ENCODE measurements at places on chromosomes 6 and 20.
A peak's percentile ranks its signal among the peaks of the same experiment; 100 is the strongest.

DNA sequence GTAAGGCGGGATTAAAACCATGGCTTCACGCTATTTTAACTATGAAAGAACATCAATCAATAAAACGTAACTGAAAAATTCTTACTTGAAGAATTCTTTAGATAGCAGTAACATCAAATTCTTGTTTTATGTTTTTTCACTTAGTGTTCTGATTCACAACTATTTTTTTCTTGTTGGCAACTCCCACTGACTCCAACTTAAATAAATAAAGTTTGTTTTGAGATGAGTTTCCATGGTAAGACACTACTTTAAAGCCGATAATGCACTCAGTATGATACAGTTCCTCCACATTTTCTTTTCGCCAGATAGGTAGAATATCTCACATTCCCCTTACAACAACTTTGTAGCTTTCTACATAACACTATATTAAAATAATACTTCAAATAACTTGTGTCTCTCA lies 33.1 kb upstream of the CNKSR3 start:
- DNase-seq, result peak; percentile 17

DNA sequence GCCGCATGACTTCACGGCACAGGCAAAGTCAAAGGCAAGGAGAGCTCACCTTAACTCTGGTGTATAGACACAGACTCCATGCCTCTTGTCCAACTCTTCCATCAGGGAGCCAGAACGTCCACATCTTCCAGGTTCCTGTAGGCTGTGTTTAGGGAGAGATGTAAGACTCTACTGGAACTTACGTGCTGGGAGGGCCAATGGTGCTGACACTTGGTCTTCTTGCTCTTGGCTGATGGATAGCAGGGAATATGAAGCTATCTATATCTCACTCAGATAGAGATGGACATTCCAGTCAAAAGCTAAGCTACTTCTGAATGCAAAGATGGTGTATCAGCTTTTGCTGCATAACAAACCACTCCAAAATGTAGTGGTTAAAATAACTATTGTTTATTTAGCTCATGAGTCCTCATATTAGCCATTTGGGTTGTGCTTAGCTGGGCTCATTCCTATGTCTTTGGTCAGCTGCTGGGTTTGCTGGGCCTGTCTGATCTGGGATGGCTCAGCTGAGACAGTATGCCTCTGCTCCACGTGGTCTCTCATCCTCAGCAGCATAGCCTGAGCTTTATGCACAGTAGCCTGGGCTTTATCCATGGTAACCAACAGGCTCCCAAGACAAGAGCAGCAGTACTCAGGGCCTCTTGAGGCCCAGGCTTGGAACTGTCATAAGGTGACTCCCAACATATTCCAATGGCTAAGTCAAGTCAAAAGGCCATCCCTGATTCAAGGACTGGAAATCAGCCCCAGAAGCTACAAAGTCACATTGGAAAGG lies 111.6 kb downstream of the SNX5 start:
- no peak for DNase-seq

DNA sequence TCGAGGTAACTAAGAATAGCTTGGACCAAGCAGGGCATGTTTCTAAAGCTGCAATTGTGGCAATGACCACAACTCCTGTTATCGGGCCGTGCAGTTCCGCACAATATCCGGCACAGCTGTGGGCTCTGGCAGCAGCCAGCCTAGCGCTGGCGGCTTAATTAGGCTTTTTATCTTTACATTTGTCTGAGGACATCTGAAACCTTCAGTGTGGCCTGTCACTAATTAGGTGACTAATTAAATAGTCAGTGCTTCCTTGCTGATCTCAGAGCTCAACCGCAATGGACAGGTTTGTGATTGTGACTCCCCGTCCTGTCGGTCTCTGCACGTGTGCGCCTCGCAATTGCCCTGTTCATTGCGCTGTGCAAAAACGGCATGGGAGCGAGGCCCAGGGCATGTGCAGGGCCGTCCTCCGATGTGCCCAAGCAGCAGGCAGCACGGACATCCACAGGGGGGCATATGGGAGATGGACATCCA lies 134.8 kb upstream of the INSM1 start:
- DNase-seq, result no peak

DNA sequence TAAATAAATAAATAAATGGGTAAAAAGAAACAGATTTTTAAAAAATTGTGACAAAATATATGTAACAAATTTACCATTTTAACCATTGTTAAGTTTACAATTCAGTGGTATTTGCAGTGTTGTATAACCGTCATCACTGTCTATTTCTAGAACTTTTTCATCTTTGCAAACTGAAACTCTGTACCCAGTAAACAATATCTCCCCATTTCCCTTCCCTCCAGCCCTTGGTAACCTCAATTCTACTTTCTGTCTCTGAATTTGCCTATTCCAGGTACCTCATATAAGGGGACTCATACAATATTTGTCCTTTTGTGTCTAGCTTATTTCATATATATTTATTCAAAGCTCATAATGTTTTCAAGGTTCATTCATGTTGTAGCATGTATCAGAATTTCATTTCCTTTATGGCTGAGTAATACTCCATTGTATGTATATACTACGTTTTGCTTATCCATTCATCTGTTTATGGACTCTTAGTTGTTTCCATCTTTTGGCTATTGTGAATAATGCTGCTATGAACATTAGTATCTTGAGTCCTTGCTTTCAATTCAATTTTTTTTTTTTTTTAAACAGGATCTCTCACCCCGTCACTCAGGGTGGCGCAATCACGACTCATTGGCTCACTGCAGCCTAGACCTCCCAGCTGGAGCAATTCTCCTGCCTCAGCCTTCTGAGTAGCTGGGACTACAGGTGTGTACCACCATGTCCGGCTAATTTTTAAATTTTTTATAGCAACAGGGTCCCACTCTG lies 8.9 kb downstream of the MANBAL start:
- DNase-seq, result peak; percentile 70

- DNase-seq, result peak; percentile 43
Measured at GRCh38 chr6:100678027-100678426, 203.1 kb downstream of the ASCC3 start.

DNA sequence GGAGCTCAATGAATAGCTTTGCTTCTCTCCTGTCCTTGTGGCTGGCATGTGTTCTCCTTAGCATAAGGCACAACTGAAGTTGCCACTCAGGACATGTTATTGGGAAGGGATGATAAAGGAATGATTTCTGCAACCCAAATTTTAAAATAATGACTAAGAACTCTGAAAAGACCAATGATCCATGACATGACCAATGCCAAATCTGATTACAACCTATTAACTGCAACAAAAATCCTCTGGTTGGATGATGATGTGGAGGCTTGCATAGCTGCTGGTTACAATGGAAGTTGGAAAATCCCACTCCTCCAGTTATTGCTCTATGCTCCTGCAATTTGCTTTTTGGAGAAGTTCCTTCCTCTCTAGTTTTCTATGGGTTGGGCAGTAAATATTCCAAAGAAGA lies 63.4 kb upstream of the FBXL4 start:
- no peak for DNase-seq

- DNase-seq, result no peak
Measured at GRCh38 chr20:38551056-38551626, 29.9 kb upstream of the ADIG start.
